ENCODE measurements at places on chromosomes 2 and 18.

DNA sequence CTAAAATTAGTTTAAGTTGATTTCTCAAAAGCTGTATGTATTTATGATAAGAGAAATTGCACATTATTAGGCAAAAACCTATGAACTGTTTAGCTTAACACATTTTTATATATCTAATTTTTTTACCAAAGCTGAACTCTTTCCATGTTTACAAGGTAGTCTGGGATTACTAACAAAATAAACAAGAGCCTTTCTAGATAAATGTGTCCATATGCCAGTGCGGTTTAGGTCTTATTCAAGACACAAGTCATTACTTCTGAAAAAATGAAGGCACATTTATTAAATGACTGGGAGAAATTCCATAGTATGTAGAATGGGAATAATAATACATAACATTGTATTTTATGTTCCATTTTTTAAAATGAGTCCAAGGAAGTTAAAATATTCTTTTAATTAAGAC lies 82.0 kb downstream of the DPP4 start:
- DNase-seq = no peak

DNA sequence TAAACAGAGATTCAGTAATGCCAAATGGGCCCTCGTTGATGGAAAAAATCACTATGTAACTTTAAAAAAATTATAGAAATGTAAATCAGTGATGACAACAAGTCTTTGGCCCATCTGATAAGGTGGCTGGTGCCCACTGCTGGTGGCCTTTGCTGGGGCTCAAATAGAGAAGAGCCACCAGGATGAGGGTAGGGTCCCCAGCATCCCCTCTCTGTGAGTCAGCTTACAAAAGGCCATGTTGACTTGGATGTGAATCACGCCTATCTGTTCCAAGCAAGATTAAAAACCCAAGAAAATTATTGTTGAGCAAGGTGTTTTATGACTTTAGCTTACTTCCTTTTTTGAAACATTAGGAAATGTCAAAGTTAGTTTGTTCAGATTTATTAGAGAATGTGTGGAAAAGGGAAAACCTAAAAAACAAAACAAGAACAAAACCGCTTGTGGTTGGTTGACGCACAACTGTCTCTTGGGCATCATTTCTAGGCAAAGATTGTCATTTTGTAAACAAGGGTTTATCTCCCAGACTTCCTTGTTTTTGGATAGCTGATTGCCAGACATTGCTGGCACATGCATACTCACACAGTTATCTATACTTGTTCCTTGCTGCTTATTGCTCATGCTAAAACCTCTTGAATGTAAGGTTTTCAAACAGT lies 53.7 kb upstream of the ZNF396 start:
- DNase-seq = no peak

DNA sequence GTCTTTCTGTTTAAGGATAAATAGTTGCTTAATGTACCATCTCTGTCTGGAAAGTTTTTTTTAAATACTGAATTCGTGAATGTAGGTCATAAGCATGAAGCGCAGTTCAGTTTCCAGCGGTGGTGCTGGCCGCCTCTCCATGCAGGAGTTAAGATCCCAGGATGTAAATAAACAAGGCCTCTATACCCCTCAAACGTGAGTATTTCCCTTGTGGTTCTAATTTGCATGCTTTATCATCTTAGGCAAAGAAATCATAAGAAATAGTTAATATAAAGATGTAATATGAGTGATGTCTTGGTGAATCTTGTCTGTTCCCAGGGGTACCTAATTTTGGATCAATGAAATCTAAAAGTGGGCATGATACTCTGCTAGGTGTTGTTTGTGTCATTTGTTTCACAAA lies 1.5 kb downstream of the NDC80 start:
- no peak for DNase-seq

DNA sequence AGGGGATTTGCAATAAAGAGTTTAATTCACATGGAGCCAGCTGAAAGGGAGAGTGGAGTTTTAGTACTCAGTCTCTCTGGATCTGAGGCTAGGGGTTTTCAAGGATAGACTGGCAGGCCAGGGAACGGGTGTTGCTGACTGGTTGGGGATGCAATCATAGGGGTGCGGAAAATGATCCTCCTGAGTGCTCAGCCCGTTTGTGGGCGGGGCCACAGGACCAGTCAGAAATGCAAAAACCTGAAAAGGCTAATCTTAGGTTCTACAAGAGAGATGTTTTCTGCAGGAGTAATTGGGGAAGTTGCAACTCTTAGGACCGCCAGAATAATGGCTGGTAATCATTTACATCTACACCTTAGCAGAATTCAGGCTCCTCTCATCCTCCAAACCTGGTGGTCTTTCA lies 2.5 kb downstream of the NFU1 start:
- no peak for DNase-seq

DNA sequence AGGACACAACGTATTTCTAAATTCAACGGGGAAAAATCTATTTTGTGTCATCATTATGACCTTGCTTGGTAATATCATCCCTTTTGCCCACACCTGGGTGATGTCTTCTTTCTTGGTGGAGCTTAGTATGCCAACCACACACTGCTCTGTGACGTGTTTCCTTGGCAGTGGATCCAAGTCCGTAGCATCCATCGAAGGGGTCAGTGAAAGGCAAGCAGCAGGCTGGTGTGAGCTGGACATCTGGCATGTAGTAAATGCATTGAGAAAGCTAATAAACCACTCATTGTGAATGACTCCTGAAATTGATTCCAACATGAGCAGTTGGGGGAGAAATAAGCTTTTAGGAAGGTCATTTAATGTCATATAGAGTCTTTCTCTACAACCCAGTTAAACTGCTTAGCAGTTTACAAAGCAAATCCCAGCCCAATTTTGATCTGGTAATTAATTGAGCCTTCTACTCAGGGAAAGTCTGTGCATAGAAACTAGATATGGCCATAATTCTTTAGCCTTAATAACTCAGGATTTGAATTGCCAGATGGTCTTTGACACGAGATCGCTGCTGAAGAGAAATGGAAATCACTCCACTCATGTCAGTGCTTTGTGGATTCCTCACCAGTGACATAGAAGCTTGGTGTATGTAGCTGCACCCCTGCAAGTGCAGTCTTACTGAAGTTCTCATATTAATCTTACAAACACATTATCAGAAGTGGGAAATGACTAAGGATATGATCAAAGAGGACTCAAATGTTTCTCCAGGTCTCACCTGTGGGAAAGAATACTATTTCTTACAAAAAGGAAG lies 494.8 kb downstream of the CMPK2 start:
- no peak for DNase-seq

- no peak for DNase-seq
These were observed 3.5 kb downstream of the SLC40A1 start for GRCh38 chr2:189577121-189577520.

DNA sequence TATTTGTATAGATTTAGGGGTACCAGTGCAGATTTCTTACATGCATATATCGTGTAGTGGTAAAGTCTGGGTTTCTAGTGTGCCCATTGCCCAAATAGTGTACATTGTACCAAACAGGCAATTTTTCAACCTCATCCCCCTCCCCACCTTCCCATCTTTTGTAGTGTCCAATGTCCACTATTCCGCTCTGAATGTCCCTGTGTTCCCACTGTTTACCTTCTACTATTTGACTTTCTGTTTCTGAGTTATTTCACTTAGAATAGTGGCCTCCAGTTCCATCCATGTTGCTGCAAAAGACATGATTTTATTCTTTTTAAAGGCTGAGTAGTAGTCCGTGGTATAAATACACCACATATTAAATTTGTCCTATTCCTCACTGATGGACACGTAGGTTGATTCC lies 132.9 kb downstream of the FTCDNL1 start:
- DNase-seq = no peak

DNA sequence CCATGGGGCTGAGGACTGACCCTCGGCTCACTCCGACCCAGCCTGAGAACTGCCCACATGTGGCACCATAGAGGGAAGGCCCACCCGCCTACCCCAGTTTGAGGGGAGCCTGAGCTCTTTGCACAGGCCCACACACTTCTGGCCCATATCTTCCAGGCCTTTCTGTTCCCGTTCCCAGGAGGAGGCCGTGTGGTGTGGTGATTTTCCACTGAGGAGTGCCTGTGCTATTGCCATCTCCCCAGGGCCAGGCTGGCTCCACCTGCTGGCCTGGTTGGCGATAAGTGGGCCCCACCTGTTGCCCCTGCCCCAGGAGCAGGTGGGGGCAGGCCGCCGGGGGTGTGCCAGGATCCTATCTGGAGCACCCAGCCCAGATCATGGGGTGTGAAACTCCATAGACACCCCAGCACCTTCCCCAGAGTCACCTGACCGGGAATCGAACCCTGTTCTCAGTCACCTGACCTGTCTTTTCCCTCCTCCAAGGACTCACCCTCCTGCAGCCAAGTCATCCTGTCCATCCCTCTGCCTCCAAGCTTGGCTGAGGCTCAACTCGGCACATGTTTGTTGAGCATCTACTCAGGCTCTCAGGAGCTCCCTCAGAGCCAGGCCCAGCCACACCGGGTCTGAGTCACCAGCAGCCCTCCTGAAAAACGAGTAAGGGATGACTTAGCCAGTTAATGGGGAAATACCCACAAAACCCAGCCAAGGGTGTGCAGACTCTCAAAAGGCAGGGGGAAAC lies 120.1 kb downstream of the CYP26B1 start:
- DNase-seq = no peak

DNA sequence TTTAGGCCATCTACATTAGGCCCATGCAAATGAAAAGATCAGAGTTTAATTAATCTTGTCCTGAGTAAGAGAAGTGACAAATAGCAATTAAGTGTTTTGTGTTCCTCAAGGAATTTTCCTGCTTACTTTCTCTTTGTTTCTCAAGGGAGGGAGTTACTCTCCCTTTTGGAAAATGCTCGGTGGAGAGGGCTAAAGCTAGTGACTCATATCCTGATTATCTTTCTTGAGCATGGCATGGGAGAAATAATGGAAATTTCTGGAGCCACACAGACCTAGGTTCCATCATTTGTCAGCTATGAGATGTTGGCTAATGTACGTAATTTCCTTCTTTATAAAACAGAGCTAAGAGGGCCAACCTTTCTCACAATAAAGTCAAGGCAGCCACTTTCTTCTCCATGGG lies 177.1 kb downstream of the ETAA1 start:
- no peak for DNase-seq

GRCh38 chr2:172833898-172834297 lies 98.3 kb downstream of the RAPGEF4 start:
- DNase-seq = no peak

- no peak for DNase-seq
These were observed 106.4 kb upstream of the CCDC85A start for GRCh38 chr2:56077359-56077915.

DNA sequence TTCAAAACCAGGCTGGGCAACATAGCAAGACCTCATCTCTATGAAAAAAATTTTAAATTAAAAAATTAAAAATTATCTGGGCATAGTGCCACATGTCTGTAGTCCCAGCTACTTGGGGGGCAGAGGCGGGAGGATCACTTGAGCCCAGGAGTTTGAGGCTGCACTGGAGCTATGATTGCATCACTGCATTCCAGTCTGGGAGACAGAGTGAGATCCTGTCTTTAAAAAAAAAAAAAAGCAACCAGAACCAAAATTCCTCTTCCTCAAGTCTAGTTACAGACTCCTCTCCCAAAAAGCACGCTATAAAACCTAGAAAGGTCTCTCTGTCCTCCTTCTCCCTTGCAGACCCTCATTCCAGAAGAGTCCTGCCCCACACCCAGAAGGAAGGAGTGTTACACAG lies 23.9 kb downstream of the TNFAIP6 start:
- no peak for DNase-seq

GRCh38 chr2:28901202-28901601 lies 6.7 kb downstream of the WDR43 start:
- DNase-seq = no peak

- DNase-seq = no peak
These were observed 226.3 kb downstream of the ATAD2B start for GRCh38 chr2:23700627-23701026.

DNA sequence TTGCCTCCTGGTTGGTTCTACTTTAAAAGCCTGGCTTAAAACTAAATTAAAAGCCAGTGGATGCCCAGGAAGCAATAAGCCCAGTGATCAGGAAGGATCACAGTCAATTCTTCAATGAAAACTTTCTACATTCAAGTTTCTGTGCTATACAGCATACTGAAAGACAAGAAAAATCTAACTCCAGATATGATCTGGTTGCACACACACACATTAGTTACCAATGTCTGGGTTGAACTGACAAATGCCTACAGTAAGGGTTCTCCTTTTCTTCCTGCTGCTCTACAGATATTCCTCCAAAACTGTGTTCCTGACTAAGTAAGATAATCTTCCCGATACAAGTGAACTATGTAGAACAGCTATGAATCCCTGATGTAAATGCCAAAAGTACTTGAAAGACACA lies 81.3 kb downstream of the ROCK2 start:
- DNase-seq = no peak

GRCh38 chr2:156800781-156801361 lies 364.7 kb downstream of the GPD2 start:
- no peak for DNase-seq

- DNase-seq = peak; percentile 16
These were observed 271.3 kb downstream of the LRATD1 start for GRCh38 chr2:14903709-14904374.

DNA sequence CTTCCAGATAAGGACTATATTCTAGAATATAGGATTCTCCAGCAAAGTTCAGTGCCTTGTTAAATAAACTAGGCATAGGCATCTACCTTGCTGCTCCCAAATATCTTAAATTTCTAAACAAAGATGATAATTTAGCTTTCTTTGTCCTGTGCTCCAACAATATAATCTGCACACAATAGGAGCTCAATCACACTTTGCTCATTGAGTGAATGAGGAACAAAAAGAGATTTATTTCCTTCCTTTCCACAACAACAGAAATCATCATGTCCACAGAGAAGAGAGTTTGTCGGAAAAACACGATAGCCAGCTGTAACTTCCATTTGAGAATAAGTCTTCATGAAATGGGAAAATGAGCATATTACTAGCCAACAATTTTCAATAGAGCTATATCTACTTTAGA lies 256.7 kb downstream of the TCF4 start:
- no peak for DNase-seq

GRCh38 chr2:218081695-218082094 lies 12.6 kb downstream of the RUFY4 start:
- DNase-seq = no peak

DNA sequence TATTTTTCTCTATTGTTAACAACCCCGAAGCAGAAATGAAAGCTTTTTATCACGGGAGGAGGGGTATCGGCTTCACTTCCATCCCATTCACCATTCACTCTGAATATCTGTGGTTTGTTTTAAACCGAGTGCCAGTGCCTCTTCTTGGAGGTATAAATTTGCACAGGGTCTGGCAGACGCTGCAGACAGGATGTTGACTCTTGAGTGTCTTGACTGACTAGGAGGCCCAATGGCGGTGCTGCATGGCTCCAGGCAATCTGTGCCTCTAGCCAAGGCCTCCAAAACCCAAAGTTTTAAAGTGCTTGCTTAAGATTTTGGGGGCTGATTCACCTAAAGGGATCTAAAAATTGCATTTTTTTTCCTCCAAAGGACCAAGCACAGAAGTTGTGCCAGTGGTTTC lies 183.8 kb downstream of the LTBP1 start:
- no peak for DNase-seq

GRCh38 chr2:118529908-118530599 lies 317.4 kb downstream of the EN1 start:
- DNase-seq = no peak
